ENCODE measurements at places on chromosomes 4 and X.

GRCh38 chr4:67122029-67122428 lies 423.3 kb downstream of the CENPC start:
- DNase-seq = no peak

DNA sequence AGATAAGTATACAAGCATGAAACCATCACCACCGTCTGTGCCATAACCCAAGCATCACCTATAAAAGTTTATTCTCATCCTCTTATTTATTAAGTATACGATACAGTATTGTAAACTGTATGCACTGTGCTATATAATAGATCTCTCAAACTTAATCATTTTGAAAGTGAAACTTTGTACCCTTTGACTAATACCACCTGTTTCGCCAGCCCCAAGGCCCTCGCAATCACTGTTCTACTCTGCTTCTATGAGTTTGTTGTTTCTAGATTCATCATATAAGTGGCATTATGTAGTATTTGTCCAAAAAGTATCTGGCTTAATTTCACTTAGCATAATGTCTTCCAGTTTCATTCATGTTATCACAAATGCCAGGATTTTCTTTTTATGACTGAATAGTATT lies 72.1 kb upstream of the DOCK11 start:
- DNase-seq = no peak

GRCh38 chr4:80112236-80112635 lies 39.2 kb upstream of the ANTXR2 start:
- no peak for DNase-seq

DNA sequence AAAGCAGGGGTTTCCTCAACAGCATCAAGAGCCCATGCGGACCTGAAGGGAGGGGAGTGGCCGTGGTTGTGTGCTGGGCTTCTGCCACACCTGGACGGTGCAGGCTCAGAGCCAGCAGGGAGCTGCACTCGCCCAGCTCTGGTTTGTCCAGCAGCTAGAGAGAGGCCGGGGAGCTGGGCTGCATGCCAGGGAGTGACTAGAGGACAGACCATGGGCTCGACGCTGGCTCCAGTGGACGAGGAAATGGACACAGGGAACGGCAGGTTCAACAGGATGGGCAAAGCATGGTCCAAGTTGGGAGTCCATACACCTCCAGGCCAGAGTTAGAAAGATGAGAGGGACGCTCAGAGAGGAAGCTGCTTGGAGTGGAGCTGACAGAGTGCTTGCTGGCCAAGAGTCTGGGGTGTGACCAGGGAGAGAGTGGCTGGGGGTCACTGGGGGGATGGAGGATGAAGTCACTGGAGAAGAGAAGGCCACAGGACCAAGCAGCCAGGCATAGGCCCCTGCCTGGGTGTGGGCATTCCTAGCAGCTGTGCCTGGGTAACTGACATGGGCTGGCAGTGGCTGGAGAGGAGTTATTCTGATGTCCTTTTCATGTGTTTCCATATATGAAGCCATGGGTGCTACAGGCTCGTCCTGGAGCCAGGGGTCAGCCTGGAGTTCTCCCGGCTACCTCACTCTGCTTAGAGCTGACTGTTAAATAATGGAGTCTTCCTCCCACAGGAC lies 42.8 kb downstream of the HTT-AS start:
- DNase-seq = no peak

- DNase-seq = no peak
Observed at GRCh38 chrX:114101081-114101480, 482.8 kb upstream of the HTR2C start.

DNA sequence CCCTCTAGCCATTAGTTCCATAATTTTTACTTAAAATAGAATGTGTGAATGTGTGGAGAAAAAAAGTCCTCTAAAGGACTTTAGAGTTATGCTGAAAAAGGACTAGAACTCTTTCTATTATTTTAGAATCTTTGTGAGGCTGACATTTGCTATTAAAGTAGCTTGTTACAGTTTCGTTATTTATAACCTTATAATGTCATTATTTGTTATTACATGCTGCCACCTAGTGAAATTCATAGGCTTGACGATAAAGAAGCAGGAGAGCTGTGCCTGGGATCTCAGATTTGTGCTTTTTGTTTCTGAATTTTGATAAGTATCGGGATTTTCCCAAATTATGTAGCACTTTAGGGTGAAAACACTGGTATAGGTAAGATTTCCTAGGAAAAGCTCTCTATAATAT lies 38.5 kb upstream of the TAPT1 start:
- peak; percentile 33 for DNase-seq

DNA sequence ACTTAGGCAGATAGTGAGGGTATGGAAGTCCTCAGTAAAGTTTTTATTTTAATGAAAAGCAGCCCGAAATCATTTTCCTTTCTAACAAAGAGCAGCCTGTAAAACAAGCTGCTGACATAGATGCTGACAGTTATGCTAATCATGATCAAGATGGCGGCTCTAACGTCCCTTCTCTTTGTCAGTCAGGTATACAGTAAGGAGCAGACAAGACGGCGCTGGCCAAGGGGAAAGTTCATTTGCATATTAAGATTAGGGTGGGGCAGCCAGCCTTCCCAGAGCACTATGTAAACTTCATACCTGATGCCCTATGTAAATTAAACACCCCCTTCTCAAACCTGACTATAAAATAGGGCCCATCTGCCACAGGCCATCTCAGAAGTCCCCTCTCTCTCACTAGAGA lies 76.9 kb downstream of the MAGEB10 start:
- no peak for DNase-seq

- DNase-seq = no peak
Observed at GRCh38 chr4:56187688-56188087, 199.6 kb downstream of the AASDH start.

- no peak for DNase-seq
Observed at GRCh38 chrX:39470588-39471407, 627.0 kb downstream of the BCOR start.

GRCh38 chrX:112359906-112360305 lies 277.3 kb upstream of the TRPC5 start:
- no peak for DNase-seq

- peak; percentile 11 for DNase-seq
Observed at GRCh38 chrX:140817943-140818342, 108.4 kb downstream of the LINC00632 start.

DNA sequence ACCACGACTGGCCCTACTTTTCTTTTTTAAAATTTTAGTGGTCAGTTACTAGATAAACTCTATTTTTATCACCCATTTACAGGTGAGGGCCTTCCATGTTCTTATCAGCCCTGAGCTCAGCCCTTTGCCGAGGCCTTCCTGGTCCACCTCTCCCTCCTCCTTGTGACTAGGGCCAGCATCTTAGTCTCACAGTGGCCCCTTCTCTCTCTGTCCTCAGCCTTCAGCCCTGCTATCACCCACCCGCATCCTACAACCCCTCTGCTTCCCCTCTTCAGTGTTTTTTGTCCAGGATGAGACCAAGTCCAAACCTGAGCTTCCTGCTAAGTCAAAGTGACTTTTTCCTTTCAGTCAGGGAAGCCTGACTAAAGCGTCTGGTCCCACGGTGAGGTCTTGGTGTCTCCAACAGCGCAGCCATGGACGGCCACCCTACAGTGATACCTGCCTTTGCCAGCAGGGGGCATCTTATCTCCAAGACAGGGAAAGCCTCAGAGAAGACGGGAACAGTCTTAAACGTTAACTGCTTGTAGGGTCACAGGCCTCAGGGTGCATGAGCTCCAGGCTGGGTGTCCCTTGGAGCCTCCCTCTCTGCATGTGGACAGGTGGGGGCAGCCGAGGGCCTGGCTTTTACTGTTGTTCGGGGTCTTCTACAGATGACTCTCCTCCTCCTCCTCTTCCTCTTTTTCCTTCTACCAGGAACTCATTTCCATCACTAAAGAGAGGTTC lies 11.7 kb upstream of the GAGE10 start:
- DNase-seq = peak; percentile 55

DNA sequence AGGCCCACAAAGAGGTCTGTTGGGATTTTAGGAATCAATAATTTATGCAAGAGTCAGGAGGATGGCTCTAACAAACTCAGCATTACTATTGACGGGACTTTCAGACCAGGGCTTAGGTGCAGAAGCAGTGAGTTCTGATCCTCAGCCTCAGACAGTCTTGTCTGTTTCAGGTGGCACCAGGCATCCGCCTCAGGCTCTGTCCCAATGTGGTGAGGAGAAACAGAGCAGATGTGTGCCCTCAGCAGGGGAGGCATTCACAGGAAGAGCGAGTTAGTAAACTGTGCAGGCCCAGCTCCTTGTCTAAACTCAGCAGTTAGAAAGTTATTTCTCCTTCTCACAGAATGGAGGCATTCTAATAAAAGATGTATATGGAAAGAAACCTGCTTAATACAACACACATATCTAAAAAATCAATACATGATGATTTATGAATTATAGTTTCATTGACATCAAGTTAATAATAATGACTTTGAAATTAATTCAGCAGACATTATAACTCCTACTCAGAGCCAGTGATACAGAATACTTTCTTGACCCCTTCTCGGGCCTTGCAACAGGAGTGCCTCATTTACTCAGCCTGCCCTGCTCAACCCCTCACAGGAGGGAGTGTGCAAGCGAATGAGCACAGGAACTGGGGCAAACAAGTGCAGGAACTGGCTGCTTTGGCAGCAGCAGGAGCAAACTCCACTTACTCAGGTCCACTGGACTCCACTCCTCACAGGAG lies 202.8 kb upstream of the SMIM31 start:
- no peak for DNase-seq

GRCh38 chrX:47129157-47129898 lies 15.2 kb downstream of the NDUFB11 start:
- peak; percentile 93 for DNase-seq

DNA sequence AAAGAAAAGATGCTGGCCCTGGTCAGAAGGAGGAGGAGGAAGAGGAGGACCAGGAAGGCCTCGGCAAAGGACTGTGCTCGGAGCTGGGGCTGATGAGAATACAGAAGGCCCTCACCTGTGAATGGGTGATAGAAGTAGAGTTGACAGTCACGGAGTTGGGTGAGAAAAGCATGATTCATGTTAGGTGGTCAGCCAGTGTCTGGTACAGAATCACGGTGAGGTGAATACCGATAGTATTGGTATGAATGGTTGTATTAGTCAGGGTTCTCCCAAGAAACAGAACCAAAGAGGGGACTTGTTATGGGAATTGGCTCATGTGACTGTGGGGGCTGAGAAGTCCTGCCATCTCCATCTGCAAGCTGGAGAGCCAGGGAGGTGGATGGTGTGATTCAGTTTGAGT lies 32.5 kb upstream of the FAM156A start:
- no peak for DNase-seq

DNA sequence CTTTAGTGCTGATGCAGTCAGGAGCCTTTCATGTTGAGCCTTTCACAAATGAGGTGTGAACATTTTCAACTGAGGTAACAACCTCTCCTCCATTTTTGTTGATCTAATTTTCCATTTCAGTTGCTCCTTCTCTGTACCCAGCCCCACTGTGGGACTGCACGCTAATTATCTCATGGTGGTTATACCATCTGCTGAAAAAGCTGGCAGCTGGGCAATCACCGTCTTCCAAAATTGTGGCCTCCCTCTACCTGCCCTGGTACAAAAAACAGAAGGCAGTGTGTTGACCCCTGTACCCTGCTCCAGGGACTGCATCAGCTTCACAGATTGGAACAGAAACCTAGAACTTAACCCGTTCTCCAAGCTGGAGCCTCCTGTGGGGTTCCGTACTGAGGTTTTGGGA lies 72.4 kb upstream of the LONRF3 start:
- DNase-seq = no peak

- DNase-seq = no peak
Observed at GRCh38 chrX:11375614-11376119, 82.5 kb downstream of the AMELX start.

GRCh38 chr4:182913036-182913435 lies 4.2 kb downstream of the DCTD start:
- DNase-seq = no peak

DNA sequence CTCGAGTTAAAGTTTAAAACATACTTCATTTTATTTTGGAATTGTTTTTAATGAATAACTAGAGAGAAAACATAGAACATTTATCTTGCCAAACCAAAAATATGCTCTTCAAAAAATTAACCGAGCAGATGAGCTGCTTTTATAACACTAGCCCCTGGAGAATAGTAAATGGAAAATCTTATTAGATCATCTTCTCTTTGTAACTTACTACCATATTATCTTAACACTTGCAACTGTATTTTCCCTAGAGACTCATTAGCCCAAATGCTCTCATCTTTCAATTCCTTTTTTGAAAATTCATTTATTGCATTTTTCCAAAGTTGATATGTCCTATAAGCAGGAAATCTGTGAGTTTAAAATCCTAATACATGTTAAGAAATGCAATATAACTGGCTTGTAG lies 143.3 kb downstream of the CAMK2D start:
- no peak for DNase-seq

DNA sequence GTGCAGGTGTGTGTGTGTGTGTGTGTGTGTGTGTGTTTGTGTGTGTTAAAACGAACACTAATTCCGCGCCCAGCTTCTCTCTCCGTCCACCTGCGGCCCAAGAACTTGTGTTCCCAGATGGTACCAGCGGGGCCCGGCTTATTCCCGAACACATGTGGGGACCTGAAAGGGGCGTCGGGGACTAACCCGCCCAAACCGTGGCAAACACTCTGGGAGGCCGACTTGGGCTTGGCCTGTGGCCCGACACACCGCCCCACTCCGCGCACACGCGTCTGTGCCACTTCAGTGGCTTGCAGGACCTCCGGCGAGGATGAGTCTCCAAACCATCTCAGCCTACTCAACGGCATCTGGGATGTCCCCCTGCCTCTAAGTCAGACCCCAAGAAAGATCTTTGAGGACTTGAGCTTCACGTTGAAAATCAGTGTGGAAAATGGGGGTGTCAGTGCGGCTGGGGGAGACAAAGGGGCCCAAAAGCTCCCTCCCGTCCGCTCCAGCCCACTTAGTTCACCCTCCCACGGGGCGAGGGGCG lies 790 bp upstream of the HHIP start:
- DNase-seq = no peak

GRCh38 chr4:187283201-187283955 lies 559.7 kb upstream of the FAT1 start:
- DNase-seq = no peak

- DNase-seq = no peak
Observed at GRCh38 chrX:51743179-51743957, at the start of gene GSPT2. Gene GSPT2 (plus strand): TSS chrX:51743442. CDS start chrX:51743627, 185 bp downstream.

DNA sequence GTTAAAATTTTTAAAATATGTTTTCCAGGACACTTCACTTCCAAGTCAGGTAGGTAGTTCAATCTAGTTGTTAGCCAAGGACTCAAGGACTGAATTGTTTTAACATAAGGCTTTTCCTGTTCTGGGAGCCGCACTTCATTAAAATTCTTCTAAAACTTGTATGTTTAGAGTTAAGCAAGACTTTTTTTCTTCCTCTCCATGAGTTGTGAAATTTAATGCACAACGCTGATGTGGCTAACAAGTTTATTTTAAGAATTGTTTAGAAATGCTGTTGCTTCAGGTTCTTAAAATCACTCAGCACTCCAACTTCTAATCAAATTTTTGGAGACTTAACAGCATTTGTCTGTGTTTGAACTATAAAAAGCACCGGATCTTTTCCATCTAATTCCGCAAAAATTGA lies 49.7 kb downstream of the XIAP start:
- no peak for DNase-seq

GRCh38 chr4:185886832-185887524 lies 75.0 kb upstream of the SORBS2 start:
- no peak for DNase-seq

- DNase-seq = no peak
Observed at GRCh38 chrX:108250654-108251579, 159.3 kb downstream of the ATG4A start.

GRCh38 chrX:10242026-10242425 lies 85.3 kb downstream of the CLCN4 start:
- no peak for DNase-seq
